ENCODE measurements at places on chromosomes 6 and 20. TPM values are rescaled to one million over a fixed set of nuclear protein-coding genes. Genes with fewer than 3 reads are reported as not detected.

Gene PRR18
- under 0.01 TPM for total RNA-seq

Gene GRM4
- total RNA-seq, result under 0.01 TPM

Gene COL11A2
- total RNA-seq, result under 0.01 TPM

Gene KCNK17
- total RNA-seq, result not detected

Gene ZKSCAN3
- total RNA-seq, result 3.2 TPM

Gene POM121L2
- total RNA-seq, result not detected

Gene TOX2
- total RNA-seq, result not detected

Gene ELOVL2
- under 0.01 TPM for total RNA-seq

Gene PGC
- total RNA-seq, result not detected

Gene OOEP
- total RNA-seq, result not detected

Gene MCHR2
- total RNA-seq, result not detected

Gene ZSCAN23
- 2.4 TPM for total RNA-seq

Gene BTN2A1
- total RNA-seq, result 4.7 TPM

Gene SALL4
- total RNA-seq, result 0.26 TPM

Gene XRN2
- 78.2 TPM for total RNA-seq

Gene PAK5
- total RNA-seq, result not detected

Gene EMILIN3
- total RNA-seq, result not detected

Gene SNRPB
- 280 TPM for total RNA-seq

Gene DEFB124
- total RNA-seq, result not detected

Gene POLR3F
- total RNA-seq, result 9.1 TPM

Gene ULBP2
- total RNA-seq, result 12.2 TPM

Gene GNMT
- total RNA-seq, result not detected

Gene ZNF341
- total RNA-seq, result 0.64 TPM

Gene SH3BGRL2
- total RNA-seq, result 15.0 TPM

Gene ADGRF4
- total RNA-seq, result 17.9 TPM

Gene CLVS2
- not detected for total RNA-seq

Gene TCP1
- total RNA-seq, result 202 TPM
